ENCODE measurements at places on chromosomes 2 and 18.

DNA sequence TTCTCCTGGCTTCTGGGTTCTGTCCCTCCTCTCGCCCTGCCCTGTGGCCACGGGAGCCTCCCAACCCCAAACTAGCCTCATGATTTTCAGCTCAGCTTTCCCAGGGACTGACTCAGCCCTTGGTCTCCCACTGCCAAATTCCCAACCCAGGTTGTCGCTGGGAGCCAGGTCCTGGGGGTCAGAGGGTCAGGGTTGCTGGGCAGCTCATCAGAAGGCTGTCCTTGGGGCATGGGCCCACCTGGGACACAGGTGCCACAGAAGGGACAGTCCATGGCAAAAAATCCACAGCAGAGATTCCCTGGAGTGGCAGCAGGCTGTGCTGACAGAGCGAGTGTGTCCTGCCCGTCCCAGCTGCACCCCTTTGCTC, 180.4 kb downstream of the TWIST2 start:
- H3K36me3 ChIP-seq: no peaks in the 10 kb centered on the region
- no peak overlapping the region for H3K27ac ChIP-seq
- no peaks in the 10 kb centered on the region for H3K4me1 ChIP-seq
- no peak overlapping the region for H3K4me3 ChIP-seq
- peaks cover 16% of the 10 kb centered on the region for H3K27me3 ChIP-seq
- DNase-seq: no peak

- H3K36me3 ChIP-seq: no peaks in the 10 kb centered on the region
- no peak overlapping the region for H3K27ac ChIP-seq
- peaks cover 7% of the 10 kb centered on the region for H3K27me3 ChIP-seq
- peaks cover 16% of the 10 kb centered on the region for H3K4me1 ChIP-seq
- no peak overlapping the region for H3K4me3 ChIP-seq
These were observed 51.1 kb upstream of the LGALSL start for GRCh38 chr2:64402876-64403275.

DNA sequence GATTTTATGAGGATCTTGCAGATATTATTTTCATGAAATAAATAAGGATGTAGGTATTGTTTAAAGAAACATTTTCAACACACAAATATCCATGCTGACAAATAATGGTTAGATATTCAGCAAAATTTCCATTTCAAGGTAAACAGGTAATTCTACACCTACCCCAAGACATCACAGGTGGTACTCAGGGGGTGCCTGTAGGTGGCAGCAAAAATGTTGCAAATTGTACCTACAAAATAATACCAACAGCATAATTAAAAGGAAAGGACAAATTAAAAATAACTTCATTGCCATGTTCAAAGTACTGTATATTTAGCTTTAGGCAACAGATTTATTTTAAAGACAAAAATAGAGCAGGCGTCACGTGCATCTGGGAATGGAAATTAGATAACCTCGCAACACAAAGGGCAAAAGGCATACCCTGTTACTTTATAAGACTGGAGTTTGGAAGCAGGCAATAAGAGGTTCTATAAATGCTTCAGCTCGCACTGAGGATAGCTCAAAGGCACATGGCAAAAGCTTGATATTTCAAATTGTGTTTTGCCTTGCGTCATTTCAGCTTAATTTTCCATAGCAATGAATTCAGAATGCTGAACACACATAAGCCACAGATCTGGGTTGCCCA, 630.5 kb downstream of the TDRD15 start:
- H3K27ac ChIP-seq: no peak overlapping the region
- no peaks in the 10 kb centered on the region for H3K36me3 ChIP-seq
- no peak overlapping the region for H3K4me3 ChIP-seq
- no peaks in the 10 kb centered on the region for H3K4me1 ChIP-seq
- DNase-seq: no peak

GRCh38 chr2:147433822-147434221, 411.0 kb upstream of the ACVR2A start:
- no peaks in the 10 kb centered on the region for H3K27me3 ChIP-seq
- H3K36me3 ChIP-seq: no peaks in the 10 kb centered on the region
- no peak overlapping the region for H3K4me3 ChIP-seq

DNA sequence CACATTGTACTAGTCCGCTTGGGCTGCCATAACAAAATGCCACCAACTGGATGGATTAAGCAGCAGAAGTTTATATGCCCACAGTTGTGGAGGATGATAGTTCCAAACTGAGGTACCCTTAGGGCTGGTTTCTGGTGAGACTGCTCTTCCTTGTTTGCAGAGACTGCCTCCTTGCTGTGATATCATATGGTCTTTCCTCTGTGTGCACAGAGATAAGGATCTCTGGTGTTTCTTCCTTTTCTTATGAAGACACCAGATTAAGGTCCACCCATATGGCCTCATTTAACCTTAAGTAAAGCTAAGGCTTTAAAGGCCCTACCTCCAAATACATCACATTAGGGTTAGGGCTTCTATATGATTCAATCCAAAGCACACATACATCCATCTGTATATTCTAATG, 738.2 kb upstream of the GCFC2 start:
- no peak overlapping the region for H3K4me3 ChIP-seq
- H3K4me1 ChIP-seq: no peaks in the 10 kb centered on the region
- no peak overlapping the region for H3K27ac ChIP-seq
- H3K36me3 ChIP-seq: no peaks in the 10 kb centered on the region

GRCh38 chr2:94871226-94872087, at the start of gene TEKT4:
TSS of gene TEKT4 (plus strand) at chr2:94871430. CDS start at chr2:94871580, 150 bp downstream.
- no peaks in the 10 kb centered on the region for H3K36me3 ChIP-seq
- DNase-seq: no peak
- H3K27ac ChIP-seq: no peak within 1 kb of the TSS
- H3K27me3 ChIP-seq: peaks cover 5% of the 10 kb centered on the region
- no peaks in the 10 kb centered on the region for H3K4me1 ChIP-seq
- peak within 1 kb of the TSS; percentile 74 for H3K4me3 ChIP-seq

- H3K4me1 ChIP-seq: peaks cover 64% of the 10 kb centered on the region
- DNase-seq: no peak
- H3K4me3 ChIP-seq: no peak overlapping the region
- H3K27me3 ChIP-seq: no peaks in the 10 kb centered on the region
- H3K36me3 ChIP-seq: peaks cover 12% of the 10 kb centered on the region
These were observed 16.7 kb upstream of the WIPF1 start for GRCh38 chr2:174614261-174614660.

DNA sequence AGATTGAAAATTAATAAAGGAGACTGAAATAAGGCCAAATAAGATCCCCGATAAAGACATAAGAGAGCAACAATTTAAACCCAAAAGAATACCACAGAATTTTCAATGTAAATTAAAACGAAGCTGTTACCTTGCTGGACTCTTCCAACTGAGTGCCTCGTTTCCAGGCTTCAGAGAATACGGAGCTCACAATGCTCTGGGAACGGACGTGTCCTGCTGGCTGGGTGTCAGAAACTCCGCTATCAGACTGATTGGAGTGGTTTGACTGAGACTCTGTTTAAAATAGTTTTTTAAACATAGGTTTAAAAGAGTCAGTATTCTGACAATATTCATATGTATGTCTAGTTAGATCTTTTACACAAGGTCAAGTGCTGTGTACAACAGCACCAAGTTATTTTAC, 90.4 kb downstream of the RAPH1 start:
- H3K27ac ChIP-seq: no peak overlapping the region
- peaks cover 6% of the 10 kb centered on the region for H3K27me3 ChIP-seq
- DNase-seq: no peak
- H3K36me3 ChIP-seq: no peaks in the 10 kb centered on the region

DNA sequence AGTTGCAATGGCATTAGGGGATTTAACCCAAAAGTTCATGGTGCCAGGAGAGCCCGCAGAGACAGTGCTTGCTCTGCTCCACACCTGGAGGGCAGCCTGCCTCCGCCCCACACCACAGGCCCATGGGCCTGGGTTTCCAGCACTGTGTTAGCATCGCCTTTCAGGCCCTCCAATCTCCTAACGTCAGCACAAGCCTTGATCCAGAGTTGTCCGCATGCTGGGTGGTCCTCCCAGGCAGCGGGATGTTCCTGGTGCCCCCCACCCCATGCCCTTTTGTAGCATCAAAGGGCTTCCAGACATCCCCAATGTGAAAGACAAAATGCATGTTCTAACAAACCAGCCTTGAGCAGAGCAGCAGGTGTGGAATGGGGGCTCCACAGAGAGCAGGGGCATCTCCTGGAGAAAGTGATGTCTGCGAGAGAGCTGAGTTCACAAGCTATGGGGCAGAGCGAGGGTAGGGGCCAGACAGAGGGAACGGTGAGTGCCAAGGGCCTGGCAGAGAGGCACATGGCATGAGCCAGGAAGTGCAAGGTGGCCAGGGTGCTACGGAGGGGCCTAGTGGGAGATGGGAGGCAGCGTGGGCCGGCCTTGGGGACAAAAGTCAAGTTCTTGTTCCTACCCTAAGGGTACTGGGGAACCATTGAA, 119.2 kb downstream of the CYP26B1 start:
- no peak overlapping the region for H3K27ac ChIP-seq
- no peak overlapping the region for H3K4me3 ChIP-seq
- no peaks in the 10 kb centered on the region for H3K36me3 ChIP-seq
- peaks cover 5% of the 10 kb centered on the region for H3K27me3 ChIP-seq

DNA sequence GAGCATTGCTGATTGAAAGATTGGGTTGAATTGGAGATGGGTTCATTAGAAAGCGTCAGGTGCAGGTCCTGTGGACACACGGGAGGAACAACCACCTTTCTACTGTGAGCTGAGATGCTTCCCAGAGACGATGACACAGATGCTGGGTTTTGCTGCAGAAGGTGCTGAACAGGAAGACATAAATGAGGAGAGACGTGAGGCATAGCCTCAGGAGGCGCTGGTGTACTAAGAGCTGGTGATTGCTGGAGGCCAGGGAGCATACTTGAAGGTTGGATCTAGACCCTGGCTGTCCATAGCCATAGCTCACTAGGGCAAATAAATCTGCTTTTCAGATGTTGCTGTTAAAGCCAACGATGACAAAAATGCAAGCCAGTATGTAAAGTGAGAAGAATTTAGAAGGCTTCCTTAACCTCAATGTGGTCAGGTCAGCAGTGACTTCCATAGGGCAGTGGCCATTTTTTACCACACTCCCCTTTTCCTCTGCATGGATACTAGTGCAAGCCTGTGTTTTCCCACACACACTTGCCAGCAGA, 153.7 kb downstream of the SOX11 start:
- no peak overlapping the region for H3K27ac ChIP-seq
- no peak overlapping the region for H3K4me3 ChIP-seq
- no peaks in the 10 kb centered on the region for H3K27me3 ChIP-seq
- DNase-seq: no peak
- no peaks in the 10 kb centered on the region for H3K36me3 ChIP-seq

GRCh38 chr18:74234326-74235171, 57.2 kb downstream of the CYB5A start:
- H3K27me3 ChIP-seq: no peaks in the 10 kb centered on the region
- peaks cover 7% of the 10 kb centered on the region for H3K4me1 ChIP-seq
- H3K27ac ChIP-seq: no peak overlapping the region
- no peaks in the 10 kb centered on the region for H3K36me3 ChIP-seq

DNA sequence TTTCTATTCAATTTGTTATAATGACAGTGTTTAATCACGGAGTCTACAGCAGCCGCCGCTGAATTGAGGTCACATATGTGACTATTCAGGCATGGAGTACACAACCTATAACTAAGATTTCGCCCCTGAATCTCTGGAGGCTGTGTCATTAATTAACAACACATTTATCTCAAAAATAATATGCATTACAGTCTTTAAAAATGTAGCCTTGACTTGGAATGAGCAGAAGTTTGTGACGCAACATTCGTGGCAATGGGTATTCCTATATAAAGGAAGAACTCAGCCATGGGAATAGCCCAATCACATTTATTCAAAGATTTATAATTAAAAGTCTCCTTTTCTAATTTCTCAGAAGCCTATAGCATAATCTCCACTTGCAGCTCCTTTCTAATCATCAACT, 60.6 kb upstream of the LYPD1 start:
- H3K4me3 ChIP-seq: no peak overlapping the region
- H3K4me1 ChIP-seq: no peaks in the 10 kb centered on the region
- peaks cover 5% of the 10 kb centered on the region for H3K36me3 ChIP-seq
- no peak for DNase-seq
- H3K27ac ChIP-seq: no peak overlapping the region

GRCh38 chr2:64915510-64915900, 73.7 kb upstream of the SLC1A4 start:
- DNase-seq: no peak
- H3K36me3 ChIP-seq: no peaks in the 10 kb centered on the region
- H3K4me1 ChIP-seq: peaks cover 53% of the 10 kb centered on the region
- H3K27me3 ChIP-seq: no peaks in the 10 kb centered on the region

DNA sequence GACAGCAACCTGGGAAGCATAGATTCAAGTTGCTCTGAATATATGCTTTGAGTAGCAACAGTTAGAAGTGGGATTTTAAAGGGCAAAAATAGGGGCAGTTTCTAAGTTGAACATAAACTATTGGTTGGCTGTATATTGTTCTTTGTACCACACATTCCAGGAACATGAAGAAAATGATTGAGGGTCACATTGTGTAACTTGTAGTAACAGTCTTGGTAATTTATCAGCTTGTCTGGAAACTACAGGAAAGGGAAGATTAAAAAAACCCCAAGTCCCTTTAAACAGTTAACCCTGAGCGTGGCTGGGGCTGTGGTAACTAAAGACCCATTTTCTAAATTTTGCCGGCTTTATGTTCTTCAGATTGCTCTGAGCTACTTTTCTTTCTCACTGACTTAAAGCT, 7.4 kb downstream of the PLEKHB2 start:
- no peak overlapping the region for H3K4me3 ChIP-seq
- no peak for DNase-seq
- peaks cover 29% of the 10 kb centered on the region for H3K36me3 ChIP-seq
- H3K4me1 ChIP-seq: peaks cover 29% of the 10 kb centered on the region

DNA sequence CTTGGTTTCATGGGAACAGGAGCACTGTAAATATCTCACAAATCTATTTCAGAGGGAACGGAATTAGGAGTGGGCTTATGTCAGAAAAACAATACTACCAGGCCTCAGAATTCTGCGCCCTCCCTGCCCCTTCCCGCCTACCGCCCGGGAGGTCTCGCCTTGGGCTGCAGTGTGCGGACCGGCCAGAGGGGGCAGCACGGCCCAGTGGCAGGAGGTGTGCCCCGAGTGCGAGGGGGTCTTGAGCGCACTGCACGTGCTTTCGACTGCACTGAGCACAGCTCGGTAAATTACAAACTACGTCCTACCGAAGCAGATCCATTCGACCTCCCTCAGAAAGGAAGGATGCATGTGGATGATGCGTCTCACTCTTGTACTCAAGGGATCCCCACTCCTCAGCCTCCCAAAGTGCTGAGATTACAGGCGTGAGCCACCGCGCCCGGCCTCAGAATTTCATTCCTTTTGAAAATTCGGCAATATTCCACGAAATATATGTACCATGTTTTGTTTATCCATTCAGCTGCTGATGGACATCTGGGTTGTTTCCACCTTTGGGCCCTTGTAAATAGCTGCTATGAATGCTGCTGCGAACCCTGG, 297.0 kb downstream of the BCL2 start:
- no peak overlapping the region for H3K27ac ChIP-seq
- no peaks in the 10 kb centered on the region for H3K4me1 ChIP-seq
- H3K36me3 ChIP-seq: peaks cover 10% of the 10 kb centered on the region
- H3K27me3 ChIP-seq: no peaks in the 10 kb centered on the region
- no peak for DNase-seq
